Left kidney (tissue), 8 donors: ENCODE measurements at places on chromosomes 3 and 15. TPM values are rescaled to one million over a fixed set of nuclear protein-coding genes. Genes with fewer than 3 reads are reported as not detected.

- no peak for DNase-seq
Observed at GRCh38 chr15:72616491-72617210, 37.8 kb upstream of the GOLGA6B start.

DNA sequence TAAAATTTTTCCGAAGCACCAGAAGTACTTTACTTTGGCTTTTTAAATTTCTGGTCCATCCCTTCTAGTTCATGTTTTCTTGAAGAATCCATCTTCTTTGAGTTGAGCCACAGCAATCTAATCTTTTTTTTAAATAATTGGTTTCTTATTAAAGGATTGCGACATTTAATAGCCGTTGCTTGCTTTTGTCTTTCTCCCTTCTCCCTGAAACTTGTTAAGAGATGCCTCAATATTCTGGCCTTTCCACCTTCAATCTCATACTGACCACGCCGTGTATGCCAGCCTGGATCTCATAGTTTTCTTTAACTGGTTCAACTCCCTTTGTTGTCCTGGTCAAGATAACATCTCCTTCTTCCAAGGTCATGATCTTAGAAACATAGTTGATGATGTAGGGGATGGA, 18.4 kb upstream of the RPLP1 start:
- DNase-seq = no peak

DNA sequence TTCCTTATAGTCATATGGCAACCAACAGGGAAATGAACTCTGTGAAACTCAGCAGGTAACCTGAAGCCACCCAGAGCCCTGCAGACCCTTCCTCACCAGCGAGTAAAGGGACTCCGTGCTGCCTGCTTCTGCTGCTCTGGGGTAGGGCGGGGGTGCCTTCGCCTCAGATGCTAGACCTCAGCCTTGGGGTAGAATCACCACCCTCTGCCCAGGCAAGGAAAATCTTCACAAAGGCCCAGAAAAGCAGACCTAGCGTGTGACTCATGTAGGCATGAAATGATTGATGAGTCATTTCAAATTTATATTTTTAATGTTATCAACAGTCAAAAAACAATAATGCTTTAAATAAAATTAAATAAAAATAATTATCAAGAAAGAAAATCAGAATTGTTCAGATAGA, 6.6 kb downstream of the STIMATE start:
- no peak for DNase-seq

The MME gene
- 467 TPM for polyA plus RNA-seq

The SKOR1 gene
- polyA plus RNA-seq = 0.70 TPM

The ZNF619 gene
- 7.8 TPM for polyA plus RNA-seq

The MESP2 gene
- 0.45 TPM for polyA plus RNA-seq
